Stimulated activated CD8-positive, alpha-beta memory T cell treated with anti-CD3 and anti-CD28 coated beads, Interleukin-4, amount 100 ng/mL, for 4 hours (primary cell): ENCODE measurements at places on chromosomes 7 and 10.

GRCh38 chr7:43553999-43554398, 28.9 kb upstream of the STK17A start:
- DNase-seq = no peak

DNA sequence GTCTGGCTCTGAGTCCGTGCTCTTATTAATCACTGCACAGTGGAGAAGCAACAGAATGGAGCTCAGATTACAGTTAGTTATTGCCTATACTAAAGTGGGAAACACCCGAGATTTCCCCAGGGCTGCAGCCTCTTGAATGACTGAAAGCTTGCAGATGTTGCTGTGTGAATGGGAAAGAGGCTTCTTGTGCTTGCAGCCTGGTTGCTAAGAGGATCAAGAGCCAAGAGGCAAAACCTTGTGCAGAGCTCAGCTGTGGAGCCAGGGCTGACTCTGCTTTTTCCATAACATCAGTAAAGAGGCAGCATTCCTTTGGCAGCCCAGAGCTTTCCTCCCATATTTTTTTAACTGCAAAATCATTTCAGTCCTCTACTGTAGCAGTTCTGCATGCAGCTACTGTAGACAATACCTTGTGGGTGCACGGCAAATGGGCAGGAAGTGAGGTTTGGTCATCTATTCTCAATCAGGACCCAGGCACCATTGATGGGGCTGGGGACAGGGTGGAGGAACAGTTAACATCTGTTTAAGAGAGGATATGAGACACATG, 86.5 kb downstream of the RALA start:
- DNase-seq = no peak

DNA sequence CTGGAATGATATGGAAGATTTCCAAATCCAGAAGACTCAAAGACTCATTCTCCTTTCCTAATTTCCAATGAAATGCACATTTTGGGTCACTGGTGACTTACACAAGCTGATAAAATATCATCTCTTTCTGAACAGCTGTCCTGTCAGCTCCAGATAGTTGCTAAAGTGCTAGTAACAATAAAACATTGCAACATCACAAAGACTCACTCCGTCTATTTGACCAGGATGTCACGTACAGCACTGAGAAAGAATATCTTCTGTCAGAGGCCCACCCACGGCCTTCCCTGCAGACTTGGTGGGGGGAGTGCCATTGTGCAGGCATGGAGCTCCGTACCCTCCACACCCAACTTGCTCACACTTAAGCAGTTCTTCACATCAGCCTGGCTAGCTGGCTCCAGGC, 78.9 kb upstream of the EGR2 start:
- no peak for DNase-seq

DNA sequence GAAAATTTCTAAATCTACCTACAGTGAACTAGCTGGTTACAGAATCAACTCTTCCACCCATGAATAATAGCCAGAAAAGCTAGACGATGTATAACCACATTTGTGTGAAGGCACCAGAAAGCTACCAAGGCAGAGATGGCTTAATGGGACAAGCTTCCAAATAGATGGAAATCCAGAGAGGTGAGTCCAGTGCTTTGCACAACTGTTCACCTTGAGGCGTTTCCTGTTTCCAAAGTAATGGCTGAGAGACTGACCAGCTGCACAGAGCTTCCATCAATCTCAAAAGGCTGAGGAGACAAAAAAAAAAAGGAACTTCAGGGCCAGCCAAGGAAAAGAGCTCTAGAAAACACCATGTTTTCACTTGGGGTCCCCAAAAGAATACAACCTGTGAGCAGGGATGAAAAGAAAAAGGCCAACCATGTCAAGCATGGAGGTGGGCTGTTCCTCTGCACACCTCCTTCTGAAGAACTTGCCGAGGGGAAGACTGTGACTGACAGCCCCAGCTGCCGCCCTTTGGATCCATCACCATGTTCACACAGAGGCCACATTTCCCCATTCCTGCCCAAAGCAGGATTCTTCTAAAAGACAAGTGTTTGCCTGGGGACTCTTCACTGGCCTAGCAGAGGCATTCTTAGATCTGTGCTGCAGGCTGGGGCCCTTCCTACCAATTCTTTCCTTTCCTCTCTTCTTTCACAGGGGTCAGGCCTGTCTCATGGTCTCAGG, 72.9 kb downstream of the ARHGAP21 start:
- no peak for DNase-seq

DNA sequence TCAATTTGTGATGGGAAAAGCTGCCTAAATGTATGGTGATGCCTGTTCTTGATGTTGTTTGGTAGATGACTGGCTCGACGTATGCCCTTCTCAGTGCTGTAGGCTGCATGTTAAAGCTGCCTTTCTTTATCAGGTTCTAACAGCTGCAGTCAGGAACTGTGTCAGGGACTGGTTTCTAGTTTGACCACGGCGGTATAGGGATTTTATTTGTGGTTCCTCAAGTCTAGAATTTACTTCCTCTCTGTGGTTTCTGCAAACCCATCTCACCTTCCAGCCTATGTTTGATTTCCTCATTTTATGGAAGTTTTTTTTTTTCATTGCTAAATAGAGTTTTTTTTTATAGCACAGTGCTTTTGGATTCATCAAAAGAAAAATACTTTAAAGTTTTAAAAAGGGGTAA, 26.5 kb downstream of the LMTK2 start:
- no peak for DNase-seq

DNA sequence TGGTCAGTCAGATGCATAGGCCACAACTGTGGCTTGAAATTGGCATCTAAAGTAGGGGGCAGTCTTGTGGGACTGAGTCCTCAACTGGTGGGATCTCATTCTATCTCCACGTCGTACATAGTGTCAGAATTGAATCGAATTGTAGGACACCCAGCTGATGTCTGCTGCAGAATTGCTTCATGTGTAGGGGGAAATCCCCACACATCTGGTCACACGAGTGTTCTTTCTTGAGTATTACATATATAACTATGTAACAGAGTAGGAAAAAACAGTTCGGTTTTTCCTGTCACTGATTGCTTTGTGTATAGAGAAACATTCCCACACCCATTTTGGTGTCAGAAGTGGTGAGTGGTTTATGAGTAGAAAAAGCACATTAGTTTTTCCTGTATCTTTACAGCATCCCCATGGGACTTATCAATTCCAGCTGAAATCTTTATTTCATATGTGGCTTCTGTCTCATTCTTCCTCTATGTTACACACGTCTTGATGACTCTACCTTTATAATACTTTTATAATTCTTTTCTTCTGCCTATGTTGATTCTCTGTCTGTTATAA, 79.4 kb upstream of the PCGF5 start:
- DNase-seq = no peak
